Stimulated activated CD4-positive, alpha-beta T cell treated with anti-CD3 and anti-CD28 coated beads, Interleukin-12 subunit alpha, Interleukin-12 subunit beta, amount 100 ng/mL, for 48 hours (primary cell): ENCODE measurements at places on chromosomes 13 and 19.

- no peak for DNase-seq
These were observed 17.8 kb upstream of the MIR17HG start for GRCh38 chr13:91329733-91330132.

GRCh38 chr19:41530761-41531301 lies 45.1 kb upstream of the CEACAM21 start:
- no peak for DNase-seq

GRCh38 chr13:97934590-97934989 lies 18.9 kb upstream of the IPO5 start:
- no peak for DNase-seq

GRCh38 chr13:89401264-89401675 lies 1730.1 kb downstream of the SLITRK5 start:
- DNase-seq: no peak
